ENCODE measurements at places on chromosomes 5 and 9. TPM values are rescaled to one million over a fixed set of nuclear protein-coding genes. Genes with fewer than 3 reads are reported as not detected.

The PCDHGA12 gene
- total RNA-seq = 2.8 TPM

The HEMGN gene
- not detected for total RNA-seq

The ARHGEF37 gene
- total RNA-seq = 16.1 TPM

The PAIP1 gene
- 71.8 TPM for total RNA-seq

The PCDHGC5 gene
- 0.40 TPM for total RNA-seq

The SEMA5A gene
- total RNA-seq = 0.44 TPM

The SPINK6 gene
- total RNA-seq = not detected

The TUSC1 gene
- 7.0 TPM for total RNA-seq

The BAG1 gene
- 32.0 TPM for total RNA-seq

All from lung microvascular endothelial cell (primary cell).